Lung (tissue), 17 donors: ENCODE measurements at places on chromosomes 1 and 21. TPM values are rescaled to one million over a fixed set of nuclear protein-coding genes. Genes with fewer than 3 reads are reported as not detected.

- no peak for DNase-seq
Observed at GRCh38 chr1:199282751-199283305, 644.0 kb downstream of the PTPRC start.

DNA sequence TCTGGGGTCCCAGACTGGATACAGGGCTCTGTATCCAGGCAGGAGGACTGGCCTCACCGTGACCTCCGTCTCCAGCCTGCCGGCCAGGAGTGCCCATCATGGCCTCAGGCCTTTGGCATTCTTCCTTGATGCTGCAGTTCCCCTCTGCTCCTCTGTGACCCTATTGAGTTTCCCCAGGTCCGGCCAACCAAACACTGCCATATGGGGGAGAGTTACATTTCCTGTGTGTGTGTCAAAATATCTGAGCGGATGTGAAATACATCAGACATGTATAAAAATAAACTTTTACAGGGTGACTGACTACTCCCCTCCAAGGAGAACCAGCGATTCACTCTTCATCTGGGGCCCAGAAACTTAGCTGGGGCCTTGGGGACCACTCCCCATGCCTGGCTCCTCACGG lies 10.2 kb upstream of the UBL4B start:
- no peak for DNase-seq

GRCh38 chr1:39672551-39672947 lies 642 bp upstream of the NT5C1A start:
- no peak for DNase-seq

- DNase-seq = no peak
Observed at GRCh38 chr1:154418062-154418921, 13.1 kb downstream of the IL6R start.

FLG2 gene
- total RNA-seq = not detected

RAD54L gene
- 2.2 TPM for total RNA-seq
